Activated CD4-positive, alpha-beta memory T cell treated with anti-CD3 and anti-CD28 coated beads for 36 hours (primary cell): ENCODE measurements at places on chromosomes 6 and 20. TPM values are rescaled to one million over a fixed set of nuclear protein-coding genes. Genes with fewer than 3 reads are reported as not detected.

OPRM1 gene
- not detected for total RNA-seq

GRCh38 chr6:129141499-129141898 is 258.6 kb downstream of the LAMA2 start:
- no peak for DNase-seq
- no peak overlapping the region for H3K4me3 ChIP-seq
- no peaks in the 10 kb centered on the region for H3K4me1 ChIP-seq
- no peaks in the 10 kb centered on the region for H3K27me3 ChIP-seq
- no peaks in the 10 kb centered on the region for H3K36me3 ChIP-seq

DNA sequence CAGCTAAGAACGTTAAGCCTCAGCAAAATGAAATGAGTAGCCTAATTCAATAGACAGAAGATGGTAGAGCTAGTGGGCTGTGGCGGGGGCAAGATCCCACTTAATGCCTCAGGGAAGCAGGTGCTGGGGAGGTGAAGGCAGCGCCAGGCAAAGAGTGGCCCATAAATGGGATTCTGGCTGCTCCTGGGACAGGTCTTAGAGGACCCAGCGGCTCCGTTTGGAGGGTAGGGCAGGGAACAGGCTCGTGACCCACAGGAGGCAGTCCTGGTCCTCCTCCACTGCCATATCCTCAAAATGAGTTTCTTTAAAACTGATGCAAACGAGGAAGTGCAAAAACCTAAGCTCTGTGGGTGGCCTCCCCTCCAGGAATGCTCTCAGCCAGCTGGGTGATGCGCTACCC is 32.7 kb downstream of the SAYSD1 start:
- no peaks in the 10 kb centered on the region for H3K36me3 ChIP-seq
- DNase-seq = no peak
- no peak overlapping the region for H3K4me3 ChIP-seq
- H3K27ac ChIP-seq = no peak overlapping the region
- H3K4me1 ChIP-seq = peaks cover 21% of the 10 kb centered on the region

- no peak overlapping the region for H3K27ac ChIP-seq
- H3K4me1 ChIP-seq = no peaks in the 10 kb centered on the region
- no peaks in the 10 kb centered on the region for H3K36me3 ChIP-seq
- peaks cover 52% of the 10 kb centered on the region for H3K27me3 ChIP-seq
- DNase-seq = peak; percentile 41
Observed at GRCh38 chr6:28719275-28719940, 193.7 kb downstream of the GPX5 start.

DNA sequence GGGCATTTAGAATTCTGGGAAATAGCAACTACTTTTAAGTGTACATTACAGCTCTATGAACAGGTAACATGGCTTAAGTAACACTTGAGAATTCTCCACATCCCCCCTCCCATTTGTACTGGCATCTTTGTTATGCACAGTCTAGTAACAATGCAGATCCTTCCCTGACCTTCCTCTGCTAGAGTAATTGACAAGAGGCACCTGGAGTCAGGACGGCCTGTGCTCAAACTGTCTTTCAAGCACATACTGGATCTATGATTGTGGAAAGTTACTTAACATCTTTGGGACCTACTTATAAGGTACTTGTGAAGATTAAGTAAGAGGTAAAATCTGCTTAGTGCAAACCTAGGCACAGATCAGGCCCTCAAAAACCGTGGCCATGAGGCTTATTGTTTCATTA is 21.9 kb upstream of the GSTA3 start:
- no peak overlapping the region for H3K27ac ChIP-seq
- H3K27me3 ChIP-seq = peaks cover 10% of the 10 kb centered on the region
- H3K4me1 ChIP-seq = no peaks in the 10 kb centered on the region

DNA sequence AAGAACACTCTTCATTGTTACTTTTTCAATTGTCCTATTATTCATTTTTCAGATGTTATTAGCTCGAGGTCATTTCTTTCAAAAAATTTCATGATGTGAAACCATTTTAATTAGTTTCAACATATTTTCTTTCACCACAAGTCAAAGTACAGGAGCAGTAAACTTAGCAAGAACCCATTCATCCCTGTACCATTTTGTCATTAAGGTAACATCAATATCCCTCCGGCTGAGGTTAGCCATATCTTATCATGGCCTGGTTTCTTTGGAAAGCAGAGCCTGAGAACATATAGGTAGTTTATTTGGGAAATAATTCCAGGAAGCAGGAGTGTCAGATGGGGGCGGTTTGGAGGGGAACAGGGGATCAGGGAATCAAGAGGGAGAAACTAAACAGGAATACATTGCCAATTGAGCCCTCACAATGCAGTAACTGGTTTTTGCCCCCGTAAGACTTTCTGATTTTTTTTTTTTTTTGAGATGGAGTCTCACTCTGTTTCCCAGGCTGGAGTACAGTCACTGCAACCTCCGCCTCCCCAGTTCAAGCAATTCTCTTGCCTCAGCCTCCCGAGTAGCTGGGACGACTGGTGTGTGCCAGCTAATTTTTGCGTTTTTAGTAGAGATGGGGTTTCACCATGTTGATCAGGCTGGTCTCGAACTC is 83.7 kb downstream of the MKKS start:
- H3K4me1 ChIP-seq = peaks cover 30% of the 10 kb centered on the region
- peak overlapping the region; percentile 75 for H3K27ac ChIP-seq
- DNase-seq = no peak
- no peaks in the 10 kb centered on the region for H3K27me3 ChIP-seq
